T-helper 22 cell (primary cell): ENCODE measurements at places on chromosomes 7 and 10.

DNA sequence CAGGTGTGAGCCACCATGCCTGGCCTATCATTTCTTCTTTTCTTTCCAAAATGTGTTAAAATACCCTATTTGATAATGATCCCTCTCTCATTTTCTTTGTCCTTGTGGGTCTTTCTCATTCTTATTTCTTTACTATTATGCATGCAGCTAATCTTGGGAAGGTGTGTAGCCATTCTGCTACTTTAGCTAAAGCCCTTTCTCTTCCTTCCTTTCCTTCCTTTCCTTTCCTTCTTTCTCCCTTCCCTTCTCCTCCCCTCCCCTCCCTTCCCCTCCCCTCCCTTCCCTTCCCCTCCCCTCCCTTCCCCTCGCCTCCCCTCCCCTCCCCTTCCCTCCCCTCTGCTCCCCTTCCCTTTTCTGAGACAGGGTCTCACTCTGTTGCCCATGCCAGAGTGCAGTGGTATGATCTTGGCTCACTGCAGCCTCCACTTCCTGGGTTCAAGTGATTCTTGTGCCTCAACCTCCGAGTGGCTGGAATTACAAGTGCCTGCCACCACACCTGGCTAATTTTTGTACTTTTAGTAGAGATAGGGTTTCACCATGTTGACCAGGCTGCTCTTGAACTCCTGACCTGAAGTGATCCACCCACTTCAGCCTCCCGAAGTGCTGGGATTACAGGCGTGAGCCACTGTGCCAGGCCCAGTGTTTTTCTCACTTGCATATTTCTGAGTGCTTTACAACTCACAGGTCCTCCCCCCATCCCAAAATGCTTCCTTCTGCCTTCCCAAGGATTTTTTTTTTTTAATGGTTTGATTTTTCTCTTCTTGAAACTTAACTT, 42.3 kb downstream of the HIP1 start:
- DNase-seq, result no peak

DNA sequence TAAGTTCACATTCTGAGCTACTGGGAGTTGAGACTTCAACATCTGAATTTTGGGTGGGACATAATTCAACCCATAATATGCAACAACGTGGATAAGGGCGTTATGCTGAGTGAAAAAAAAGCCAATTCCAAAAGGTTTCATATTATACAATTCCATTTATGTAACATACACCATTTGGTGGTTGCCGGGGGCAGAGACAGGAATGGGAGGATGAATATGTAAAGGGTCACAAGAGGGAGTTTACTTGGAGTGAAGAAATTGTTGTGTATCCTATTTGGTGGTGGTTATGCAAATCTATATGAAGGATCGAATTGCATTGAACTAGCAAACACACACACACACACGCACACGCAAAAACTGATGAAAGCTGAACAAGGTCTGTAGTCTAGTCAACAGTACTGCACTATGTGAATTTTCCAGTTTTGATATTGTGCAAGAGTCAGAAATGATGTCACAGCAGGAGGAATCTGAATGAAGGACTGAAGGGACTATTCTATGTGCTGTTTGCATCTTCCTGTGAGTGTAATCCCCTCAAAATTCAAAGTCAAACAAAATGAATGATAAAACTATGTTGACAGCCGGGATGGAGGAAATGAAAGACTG, 249.2 kb upstream of the HABP2 start:
- no peak for DNase-seq

- no peak for DNase-seq
These were observed 297.0 kb downstream of the PHTF2 start for GRCh38 chr7:78095549-78095948.

DNA sequence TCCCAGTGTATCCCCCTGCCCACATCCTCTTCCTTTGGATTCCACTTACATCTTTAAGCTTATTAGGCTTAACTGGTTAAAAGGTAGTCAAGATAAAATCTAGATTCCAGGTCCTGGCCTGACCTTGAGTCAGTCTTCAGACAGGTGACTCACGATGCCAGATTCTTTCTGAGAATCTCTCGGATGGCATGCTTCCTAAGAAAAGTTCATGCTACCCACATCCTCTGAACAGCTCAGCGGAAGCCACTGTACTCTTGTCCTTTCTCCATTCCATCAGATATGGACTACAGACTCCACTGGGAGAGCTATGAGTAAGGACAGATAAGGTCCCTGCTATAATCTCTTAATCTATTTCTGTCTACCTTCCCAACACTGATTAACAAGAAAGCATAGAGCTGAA, 43.4 kb downstream of the DNMBP start:
- no peak for DNase-seq

DNA sequence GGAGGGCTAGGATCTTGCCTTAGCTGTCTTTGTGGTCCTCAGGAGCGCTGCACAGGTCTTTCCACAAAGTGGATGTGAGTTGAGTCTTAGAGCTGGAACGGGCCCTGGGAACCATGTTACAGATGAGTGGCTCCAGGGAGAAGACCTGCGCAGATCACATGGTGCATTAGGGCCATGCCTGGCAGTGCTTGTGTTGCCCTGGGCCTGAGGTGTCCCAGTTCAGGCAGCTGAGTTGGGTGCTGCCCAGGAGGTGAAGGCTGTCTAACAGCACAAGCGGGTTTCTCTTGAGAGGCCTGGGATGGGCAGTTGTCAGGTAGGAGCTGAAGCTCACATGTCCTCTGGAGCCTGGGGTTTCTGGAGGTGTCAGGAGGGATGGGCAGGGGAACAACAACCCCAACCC, 33.7 kb upstream of the ANKRD2 start:
- no peak for DNase-seq

DNA sequence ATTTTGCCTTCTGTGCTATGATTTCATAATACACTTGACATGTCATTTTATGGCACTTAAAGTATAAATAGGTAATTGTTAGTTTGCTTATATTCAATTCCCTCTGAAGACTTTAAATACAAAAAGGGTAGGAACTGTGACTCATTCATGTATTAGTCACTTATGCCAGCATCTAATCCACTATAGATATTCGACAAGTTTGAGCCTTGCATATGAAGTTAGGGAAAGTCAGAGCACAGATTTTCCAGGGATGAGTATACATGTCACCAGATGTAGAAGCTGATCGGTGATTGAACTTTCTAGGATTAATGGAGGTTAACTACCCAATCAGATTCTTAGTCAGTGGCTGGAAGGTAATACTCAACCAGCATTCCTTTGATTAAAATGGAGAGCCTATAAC, 1321.5 kb downstream of the XPNPEP1 start:
- DNase-seq, result no peak

DNA sequence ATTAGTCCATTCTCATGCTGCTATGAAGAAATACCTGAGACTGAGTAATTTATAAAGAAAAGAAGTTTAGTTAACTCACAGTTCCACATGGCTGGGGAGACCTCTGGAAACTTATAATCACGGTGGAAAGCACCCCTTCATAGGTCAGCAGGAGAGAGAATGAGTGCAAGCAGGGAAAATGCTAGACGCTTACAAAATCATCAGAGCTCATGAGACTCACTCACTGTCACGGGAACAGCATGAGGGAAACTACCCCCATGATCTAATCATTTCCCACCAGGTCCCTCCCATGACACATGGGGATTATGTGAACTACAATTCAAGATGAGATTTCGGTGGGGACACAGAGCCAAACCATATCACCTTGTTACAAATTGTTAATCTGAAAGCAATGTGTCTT, 15.8 kb downstream of the TAS2R39 start:
- no peak for DNase-seq
